ENCODE measurements at places on chromosomes 16 and 17.

DNA sequence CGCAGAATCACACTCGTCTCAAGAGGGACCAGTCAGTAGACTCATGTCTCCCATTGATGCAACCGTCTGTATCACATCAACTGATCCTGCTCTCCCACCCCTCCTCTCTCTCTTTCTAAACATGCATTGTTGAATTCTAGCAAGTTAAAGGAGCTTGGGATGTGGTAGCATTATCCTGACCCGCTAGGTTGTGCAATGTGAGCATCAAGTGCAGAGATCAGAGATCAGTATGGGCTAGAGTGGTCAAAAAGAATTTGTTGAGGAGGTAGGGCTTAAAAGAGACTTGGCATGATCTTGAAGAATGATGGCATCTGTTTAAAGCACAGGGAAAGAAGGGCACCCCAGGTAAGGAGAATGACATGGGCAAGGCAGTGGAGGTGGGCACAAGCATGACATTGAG lies 38.7 kb downstream of the PRSS54 start:
- no peak for DNase-seq

- DNase-seq, result no peak
These were observed 37.8 kb downstream of the OR1D5 start for GRCh38 chr17:3025421-3026124.

DNA sequence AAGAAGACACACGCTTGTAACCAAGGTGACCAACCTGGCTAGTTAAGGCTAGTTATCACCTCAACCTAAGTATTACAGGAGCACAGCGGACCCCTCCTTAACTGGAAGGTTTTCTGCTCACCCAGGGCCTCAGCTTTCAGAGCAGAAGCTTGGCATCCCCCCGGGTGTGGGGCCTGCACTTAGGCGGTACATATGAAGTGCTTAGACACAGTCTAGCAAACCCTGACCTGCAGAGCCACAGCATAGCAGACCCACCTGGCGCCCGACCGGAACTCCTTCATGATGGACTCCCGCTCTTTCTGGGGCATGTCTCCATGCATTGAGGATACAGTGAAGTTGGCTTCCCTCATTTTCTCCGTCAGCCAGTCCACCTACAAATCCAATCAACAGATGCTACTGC lies 9.8 kb downstream of the EIF4A3 start:
- DNase-seq, result no peak

GRCh38 chr16:24139282-24139681 lies 116.9 kb upstream of the CACNG3 start:
- DNase-seq, result no peak

GRCh38 chr17:33080091-33080490 lies 88.4 kb downstream of the SPACA3 start:
- DNase-seq, result no peak

DNA sequence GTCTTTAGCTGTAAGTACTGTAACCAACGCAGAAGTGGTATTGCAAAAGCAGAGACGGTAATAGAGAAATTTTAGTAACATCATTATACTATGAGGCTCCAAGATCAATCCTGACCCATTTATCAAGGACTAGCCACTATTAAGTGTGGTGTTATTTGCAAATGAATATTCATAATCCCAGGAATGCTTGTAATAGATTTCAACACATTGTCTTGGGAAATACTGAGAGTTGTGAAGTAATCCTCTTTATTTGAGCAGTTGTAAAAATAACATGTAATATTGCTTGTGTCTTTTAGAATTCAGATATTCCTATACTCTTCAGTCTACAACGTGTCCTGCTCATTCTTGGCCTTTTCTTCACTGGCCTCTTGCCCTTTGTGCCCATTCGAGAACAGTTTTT lies 46.4 kb downstream of the GDPD1 start:
- DNase-seq, result no peak

DNA sequence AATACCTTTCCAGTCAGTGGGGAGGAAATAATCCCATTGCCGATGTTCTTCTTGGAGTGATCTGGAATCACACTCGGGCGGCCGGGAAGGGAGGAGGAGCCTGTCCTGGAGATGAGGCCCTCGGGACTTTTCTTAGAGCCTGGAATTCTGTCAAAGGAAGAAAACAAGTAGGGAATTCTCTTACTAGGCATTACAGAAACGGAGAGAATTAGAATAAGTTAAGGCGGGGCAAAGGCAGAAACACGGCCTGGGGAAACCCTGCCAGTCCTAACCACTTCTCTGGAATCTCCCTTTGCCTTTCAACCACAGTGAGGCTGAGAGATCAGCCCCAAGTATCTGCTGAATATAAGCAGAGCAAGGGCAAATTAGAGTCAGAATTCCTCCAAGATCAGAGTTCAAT lies 27.8 kb downstream of the USP36 start:
- no peak for DNase-seq

GRCh38 chr17:33751702-33752065 lies 458.6 kb upstream of the ASIC2 start:
- no peak for DNase-seq

- no peak for DNase-seq
These were observed at the start of gene SOX8 for GRCh38 chr16:981695-982144. Gene SOX8 (plus strand): TSS chr16:981770. CDS start chr16:981923, 153 bp downstream.

GRCh38 chr16:71995038-71995437 lies 5.2 kb downstream of the PKD1L3 start:
- DNase-seq, result no peak

GRCh38 chr16:89166696-89167424 lies 4.7 kb upstream of the CDH15 start:
- no peak for DNase-seq

- no peak for DNase-seq
These were observed 738.8 kb downstream of the WWOX start for GRCh38 chr16:78838276-78838675.

- no peak for DNase-seq
These were observed 2.4 kb downstream of the NDE1 start for GRCh38 chr16:15652293-15653001.

DNA sequence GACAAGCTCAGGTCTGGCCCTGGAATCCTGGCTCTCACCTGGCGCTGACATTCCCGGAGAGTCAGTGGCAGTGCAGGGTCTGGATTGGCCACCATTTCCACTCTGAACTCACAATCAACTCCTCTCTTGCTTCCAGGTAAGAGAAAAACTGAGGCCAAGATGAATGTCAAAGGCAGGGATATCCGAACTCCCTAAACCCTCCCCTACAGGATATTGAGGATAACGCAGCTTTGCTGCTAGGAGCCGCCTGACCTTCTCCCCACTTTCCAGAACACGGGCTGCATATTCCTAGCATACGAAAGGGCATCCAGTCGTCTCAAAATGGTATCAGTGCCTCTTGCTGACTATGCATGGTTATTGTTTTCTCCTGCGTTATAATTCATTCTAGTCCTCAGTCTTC lies 473.4 kb downstream of the SOX9 start:
- no peak for DNase-seq

DNA sequence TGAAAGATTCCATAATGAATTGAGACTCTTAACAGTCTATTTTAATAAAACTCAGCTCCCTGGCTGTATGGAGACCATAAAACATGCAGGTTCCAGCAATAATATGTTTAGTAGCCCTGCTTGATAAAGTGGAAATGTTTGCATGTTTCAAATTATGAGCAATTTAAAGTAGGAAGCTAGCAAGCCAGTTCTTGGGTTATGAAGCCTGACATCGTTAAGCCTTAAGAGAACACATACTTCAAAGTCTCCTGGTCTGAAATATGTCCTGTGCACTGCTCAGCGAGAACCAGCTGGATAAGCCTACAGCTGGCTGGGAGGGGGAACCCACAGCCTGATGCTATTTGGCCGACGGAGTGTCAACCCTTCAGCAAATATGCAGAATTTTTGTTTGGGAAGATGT lies 140.3 kb downstream of the SALL1 start:
- no peak for DNase-seq

GRCh38 chr17:7823581-7824001 lies 10.4 kb upstream of the KDM6B start:
- no peak for DNase-seq

DNA sequence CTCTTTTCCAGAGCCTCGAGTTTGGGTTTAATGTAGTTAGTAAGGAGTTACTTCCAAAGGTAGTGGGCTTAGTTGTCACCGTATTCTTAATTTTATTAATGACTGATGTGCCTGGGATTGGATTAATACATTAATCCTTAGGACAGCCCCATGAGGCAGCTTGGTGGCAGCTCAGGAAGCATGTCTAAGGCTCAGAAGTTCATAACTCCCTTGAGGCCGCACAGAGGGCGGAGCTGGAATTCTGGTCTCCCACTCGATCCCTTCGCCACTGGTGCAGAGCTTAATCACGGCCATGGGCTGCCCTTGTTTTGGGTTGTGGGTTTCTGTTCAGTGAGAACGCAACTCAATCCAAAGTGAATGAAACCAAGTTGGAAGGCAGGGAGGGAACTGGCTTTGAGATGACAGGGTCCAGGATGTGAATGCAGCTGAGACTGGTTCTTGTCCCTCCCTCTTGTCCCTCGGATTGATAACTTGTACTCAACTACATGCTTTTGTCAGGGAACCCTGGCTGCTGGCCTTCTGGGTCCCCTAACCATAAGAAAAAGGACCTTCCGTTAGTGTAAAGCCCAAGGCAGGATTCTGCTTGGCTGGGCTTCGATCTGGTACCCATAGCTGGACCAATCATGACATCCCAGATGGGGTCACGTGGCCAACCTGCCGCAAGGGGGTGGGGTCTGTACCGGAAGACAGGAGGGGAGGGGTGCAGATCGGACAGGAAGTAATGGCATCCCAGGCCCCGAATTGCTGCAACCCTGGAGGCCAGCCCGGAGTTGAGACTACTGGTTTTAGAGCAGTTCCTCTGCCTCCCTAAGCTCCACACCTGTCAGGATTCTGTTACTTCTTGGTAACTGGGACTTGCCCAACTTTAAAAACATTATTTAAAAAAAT lies 45.4 kb downstream of the SNX20 start:
- no peak for DNase-seq

DNA sequence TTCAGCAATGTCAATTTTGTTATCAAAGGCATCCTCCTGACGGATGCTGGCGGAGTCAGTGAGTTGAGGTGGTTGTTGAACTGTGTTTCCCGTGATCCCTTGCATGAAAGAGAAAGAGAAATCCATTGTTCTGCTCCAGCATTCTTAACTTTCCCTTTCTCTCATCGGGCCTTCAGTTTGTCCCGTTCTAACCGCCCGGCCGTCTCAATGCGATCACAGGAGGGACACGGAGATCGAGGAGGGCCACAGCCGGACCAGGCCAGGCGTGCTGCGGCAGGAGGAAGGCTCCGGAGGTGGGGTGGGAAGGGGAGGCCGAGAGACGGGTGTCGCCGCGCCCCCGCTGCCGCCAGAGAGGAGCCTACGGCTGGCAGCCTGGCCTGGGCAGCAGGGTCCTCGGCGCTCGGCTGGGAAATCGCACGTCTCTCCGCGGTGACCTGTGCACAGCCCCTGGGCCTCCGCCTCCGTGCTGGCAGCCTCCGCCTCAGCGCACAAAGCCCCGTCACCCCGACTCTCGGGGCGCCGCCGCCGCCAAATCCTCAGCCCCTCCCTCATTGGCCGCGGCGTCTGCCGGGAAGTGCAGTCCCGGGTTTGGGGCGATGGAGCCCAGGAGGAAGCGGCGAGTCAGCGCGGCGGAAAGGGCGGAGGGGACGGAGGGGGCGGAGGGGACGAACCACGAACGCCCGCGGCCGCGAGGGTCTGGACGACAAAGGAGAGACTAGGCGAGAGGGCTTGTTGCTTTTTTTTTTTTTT lies 38.1 kb downstream of the SOST start:
- peak; percentile 69 for DNase-seq

DNA sequence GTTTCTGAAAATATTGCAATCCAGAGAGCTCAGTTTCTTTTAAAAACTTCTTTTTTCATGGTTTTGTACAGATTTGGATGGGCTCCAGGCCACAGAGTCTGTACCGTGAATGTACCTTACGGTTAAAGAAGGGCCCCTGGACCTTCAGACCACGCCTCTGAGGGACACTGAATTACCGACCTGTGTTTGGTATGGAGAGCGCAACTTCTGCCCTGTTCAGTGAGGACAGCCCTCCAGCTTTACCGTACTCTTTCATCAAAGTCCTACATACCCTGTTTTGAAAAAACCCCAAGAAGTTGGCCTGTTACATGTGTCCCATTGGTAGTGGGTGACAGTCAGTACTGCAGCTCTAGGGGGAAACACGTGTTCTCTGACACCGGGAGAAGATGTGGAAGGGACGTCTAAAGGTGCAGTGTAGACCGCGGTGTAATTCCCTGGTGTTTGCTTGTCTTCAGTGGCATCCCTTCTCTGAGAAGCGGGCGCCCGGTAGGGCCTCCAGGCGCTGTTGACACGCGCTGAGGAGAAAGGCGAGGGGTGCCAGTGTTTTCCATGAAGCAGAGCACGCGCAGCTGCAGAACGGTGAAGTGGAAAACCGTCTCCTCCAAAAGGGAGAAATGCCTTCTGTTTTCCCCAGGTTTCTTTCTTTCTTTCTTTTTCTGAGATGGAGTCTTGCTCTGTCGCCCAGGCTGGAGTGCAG lies 6.2 kb downstream of the PGS1 start:
- no peak for DNase-seq

- no peak for DNase-seq
These were observed 182.4 kb downstream of the TOX3 start for GRCh38 chr16:52364500-52364899.

DNA sequence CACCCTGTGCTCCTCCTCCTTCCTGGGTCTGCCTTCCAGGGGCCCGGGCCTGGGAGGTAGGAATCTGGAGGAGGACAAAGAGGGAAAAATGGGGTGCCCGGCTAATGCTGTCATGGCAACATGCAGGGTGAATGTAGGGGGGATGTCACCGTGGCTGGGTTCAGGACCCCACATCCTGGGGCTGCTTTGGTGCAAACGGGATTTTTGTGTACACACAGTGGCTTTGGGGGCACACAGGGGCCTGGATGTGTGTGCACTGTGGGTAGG lies 37.0 kb upstream of the CDC42EP4 start:
- DNase-seq, result no peak

GRCh38 chr17:72512649-72513556 lies 392.1 kb downstream of the SOX9 start:
- DNase-seq, result no peak

DNA sequence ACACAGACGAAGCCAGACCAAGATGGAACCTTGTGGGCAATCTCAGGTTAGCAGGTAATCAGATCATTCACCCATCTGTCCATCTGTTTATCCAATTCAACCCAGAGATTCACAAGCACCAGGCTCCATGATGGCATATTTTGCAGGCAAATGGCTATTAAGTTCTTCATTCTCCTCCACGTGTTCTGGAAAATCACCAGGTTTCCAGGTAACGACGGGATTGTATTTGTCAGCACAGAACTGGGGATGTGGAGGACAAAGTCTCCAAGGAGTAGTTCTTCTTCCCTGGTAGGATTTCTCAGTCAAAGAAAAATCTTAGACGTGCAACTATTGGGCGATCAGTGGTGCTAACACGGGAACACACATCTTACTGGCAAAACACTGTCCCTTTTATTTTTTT lies 368.8 kb downstream of the SLC39A11 start:
- DNase-seq, result no peak

DNA sequence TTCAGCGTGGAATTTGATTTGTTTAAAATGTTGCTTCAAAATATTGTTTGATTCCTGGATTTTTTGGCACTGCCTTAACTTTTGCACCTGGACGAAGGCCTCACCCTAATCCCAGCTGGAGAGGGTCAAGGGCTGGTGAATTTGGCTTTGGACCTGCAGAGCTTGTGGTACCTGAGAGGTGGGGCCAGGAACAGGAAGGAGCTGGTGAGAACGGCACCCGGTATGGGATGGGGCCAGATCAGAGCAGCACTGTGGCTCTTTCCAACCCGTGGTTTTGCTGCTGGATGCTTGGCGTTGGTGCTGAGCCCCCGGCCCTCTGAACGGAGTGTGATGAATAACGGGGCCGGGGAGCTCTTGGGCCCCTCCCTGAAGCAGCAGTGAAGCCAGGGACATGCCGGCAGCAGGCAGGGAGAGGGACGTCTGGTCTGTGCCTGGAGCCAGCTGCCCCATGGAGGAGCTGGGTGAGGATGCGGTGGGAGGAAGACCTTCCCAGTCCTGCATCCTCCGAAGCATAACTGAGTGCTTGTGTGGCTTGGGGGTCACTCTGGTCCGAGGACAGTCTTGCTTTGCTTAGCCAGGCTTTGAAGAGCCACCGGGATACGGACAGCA lies 275.4 kb downstream of the SEC14L1 start:
- no peak for DNase-seq
